EL (cell line): ENCODE measurements at places on chromosomes 3 and 15.

DNA sequence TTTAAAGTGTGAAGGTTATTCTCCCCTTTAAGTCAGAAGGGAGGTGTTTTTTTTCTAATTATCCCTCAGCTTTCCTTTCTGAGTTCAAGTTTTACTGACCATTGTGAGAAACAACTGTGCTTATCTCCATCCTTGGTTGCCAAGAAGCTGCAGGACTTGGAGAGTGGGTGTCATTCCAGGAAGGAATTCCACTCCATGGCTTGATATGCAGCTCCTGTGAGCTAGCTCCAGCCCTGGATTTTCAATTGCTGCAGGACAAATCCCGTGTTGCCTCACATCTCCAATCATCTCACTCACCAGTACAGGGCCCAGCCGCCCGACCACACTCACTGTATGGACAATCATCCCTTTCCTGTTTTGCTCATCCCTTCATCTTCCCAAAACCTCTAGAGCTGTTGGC is 122.5 kb downstream of the IGSF11 start:
- DNase-seq, result no peak

GRCh38 chr3:106117490-106117858 is 248.7 kb upstream of the CBLB start:
- DNase-seq, result no peak

DNA sequence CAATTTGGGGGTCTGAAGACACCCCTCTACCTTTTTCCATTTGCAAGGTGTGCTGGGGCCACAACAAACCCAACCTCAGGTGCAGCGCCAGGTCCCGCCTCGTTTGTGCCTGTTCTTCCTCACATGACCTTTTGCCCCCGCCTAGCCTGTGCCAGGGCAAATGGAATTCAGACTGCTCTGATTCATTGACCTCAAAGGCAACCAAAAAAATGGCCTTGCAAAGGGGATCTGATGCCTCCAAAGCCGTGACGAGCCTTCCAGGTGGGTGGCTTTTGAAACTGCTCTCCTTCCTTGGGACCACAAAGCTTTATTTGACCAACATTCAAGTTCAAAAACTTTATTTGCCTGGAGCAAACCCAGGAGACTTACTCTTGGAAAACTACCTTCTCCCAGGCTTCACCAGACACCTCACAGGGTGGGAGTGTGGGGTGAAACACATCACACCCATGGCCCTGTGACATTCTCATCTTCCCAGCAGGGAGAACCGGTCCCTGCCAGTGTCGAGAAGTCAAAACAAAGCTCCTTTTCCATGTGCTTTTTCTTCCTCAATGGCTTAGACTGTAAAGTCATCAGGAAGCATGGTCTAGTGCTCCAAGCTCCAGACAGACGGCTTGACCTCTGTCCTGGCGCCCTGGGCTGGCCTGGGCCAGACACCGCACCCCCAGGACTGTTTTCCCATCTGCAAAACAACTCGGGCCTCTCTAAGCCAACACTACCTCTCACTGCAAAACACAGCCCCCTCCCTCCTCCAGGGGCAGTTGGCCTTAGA is 103.9 kb upstream of the HES1 start:
- no peak for DNase-seq

DNA sequence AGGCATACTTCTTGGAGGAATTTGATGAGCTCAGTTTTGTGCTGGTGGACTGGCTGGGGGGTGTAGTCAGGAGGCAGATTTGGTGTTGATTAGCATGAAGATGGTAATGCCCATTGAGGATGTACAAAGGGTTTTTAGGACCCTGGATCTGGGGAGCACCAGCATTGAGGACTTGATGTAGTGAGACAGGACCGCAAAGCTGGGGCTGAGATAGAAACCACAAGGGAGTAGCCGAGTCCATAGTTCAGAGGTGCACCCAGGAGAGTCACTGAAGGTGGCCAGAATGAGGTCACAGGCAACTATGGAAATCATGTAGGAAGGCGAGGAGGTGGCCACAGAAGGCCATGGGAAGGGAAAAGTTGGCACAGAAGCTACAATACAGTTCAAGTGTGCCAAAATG is 2.7 kb upstream of the CDC25A start:
- DNase-seq, result no peak

DNA sequence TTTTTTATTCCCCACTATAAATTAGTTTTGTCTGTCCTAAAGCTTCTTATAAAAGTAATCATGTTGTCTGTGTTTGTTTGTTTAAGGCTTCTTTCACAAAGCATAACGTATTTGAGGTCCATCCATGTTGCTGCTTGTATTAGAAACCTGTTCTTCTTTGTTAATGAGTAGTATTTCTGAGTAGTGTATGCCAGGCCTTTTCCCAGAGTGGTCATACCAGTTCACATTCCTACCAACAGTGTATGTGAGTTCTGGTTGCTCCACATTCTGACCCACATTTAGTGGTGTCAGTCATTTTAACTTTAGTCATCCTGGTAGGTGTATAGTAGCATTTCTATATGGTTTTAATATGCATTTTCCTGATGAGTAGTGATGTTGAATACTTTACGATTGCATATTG is 98.6 kb downstream of the NEO1 start:
- DNase-seq, result no peak

- DNase-seq, result no peak
Measured at GRCh38 chr3:40939741-40940130, 259.6 kb upstream of the CTNNB1 start.

GRCh38 chr3:129971351-129972052 is 3.0 kb upstream of the TRH start:
- DNase-seq, result no peak

DNA sequence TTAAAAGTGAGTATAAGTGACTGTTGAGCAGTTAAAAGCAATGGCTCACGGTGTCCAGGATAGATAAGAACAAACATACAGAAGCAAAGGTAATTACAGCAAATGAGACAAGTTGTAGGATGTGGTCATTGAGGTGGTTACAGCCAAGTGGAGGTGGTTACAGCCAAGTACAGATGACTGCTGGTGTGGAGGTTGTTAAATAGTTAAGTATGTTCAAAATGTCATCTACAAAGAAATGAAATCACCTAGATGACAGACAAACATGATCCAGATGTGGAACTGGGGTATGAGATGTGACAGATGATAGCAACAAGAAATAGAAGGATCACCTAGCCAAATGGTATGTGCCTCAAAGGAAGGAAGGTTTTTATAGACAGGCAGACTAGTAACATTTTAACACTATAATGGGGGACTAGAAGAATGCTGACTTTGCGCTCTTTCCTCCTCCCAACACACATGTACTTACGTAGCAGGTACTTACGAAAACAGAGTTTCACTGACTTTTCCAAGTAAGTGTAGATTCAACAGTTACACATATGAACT is 6.8 kb upstream of the ANKRD28 start:
- no peak for DNase-seq

- no peak for DNase-seq
Measured at GRCh38 chr3:72181251-72181650, 396.3 kb upstream of the PROK2 start.

- DNase-seq, result no peak
Measured at GRCh38 chr3:71408903-71409302, 174.6 kb downstream of the FOXP1 start.

DNA sequence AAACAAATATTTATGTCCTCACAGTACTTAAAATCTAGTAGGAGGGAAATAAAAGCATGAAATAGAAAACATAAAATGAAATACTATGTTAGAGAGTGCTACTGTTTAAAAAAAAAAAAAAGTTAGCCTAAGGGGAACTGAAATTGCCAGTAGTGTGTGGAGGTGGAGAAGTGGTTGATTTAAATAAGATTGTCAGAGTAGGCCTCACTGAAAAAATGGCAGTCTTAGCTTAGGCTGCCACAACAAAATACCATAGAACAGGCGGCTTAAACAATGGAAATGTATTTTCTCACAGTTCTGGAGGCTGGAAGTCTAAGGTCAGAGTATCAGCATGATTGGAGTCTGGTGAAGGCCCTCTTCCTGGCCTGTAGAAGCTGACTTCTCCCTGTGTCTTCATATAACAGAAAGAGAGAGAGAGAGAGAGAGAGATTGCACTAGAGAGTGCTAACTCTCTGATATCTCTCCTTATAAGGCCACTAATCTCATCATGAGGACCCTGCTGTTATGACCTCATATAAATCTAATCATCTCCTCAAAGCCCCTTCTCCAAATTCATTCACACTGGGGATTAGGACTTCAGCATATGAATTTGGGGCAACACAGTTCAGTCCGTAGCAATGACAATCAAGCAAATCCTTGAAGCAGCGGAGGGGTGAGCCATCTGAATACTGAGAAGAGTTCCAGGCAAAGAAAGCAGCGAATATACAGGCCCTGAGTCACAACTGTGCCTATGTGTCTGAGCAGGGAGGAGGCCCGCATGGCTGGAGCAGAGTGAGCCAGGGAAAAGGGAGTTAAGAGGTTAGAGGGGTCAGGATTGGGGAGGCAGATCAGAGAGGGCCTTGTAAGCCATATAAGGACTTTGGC is 23.6 kb upstream of the LRRC34 start:
- DNase-seq, result peak; percentile 72

DNA sequence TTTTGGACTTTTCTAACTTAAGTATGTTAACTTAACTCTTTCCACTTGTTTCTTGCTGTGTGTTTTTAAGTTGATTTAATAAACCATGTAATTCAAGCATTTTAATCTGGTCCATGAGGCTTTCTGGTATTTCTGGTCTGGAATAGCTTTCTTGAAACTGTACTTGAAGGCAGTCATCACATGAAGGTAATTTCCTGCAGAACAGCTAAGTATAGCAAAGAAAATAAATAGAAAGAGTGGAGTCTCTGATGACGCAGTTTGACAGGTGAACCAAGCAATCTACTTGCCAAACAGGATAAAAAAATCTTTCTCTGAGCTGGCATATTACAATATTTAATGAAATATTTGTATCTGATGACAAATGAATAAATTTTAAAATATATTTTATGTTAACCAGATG is 74.9 kb downstream of the BTLA start:
- no peak for DNase-seq

GRCh38 chr15:42358141-42358540 is 1.2 kb upstream of the CAPN3 start:
- no peak for DNase-seq

GRCh38 chr3:158560979-158561378 is 10.0 kb upstream of the MLF1 start:
- no peak for DNase-seq

DNA sequence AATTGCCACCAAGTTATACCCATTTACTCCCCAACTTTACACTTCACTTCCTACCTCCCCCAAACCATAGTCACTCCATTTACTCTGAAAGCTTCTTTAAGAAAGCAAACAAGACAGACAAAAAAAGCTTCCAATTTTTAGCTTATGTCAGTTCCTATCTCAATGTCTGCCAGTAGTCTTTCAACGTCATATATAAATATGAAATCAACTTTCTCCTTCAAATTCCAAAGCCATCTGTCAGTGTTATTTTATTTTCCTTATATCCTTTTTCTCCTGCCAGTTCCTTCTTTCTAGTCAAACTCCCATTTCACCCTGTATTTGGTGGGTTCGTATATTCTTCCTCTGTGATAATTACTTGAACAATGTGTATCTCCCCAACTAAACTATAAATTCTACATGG is 85.8 kb upstream of the CMC1 start:
- no peak for DNase-seq

- no peak for DNase-seq
Measured at GRCh38 chr3:12994357-12994606, 78.9 kb downstream of the IQSEC1 start.

DNA sequence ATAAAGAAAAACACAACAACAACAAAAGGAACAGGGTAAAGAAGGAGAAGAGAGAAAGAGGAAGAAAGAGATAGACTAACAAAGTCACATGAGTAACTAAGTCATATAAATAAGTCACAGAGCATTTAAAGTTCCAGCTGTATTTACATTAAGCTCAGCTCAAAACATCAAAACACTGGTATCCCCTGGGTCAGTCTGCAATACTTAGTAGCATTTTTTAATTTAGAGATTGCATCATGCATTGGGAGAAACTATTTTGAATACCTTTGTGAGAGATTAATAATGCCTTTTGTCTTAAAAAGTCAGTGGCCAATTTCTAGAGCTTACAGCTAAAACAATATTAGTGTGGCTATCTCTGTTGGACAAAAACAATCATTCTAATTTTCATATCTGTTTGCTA is 78.4 kb downstream of the NEK10 start:
- no peak for DNase-seq

DNA sequence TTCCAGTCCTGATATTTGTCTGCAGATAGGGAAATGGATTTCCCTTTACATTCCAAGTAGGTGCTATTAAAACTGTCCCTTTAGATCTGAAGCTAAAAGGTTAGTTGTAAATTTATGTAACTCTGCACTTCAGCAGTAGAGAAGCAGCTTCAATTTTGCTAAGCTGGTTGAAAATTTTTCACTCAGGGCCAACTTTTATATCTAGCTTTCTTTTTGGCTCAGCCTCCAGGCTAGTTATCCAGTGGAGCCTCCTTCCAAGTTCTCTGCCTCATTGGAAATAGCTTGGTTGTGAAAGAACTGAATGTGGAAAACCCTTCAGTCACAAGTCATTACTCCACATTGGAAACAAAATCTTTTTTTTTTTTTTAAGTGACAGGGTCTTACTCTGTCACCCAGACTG is 8.2 kb upstream of the ZNF660 start:
- no peak for DNase-seq

- peak; percentile 9 for DNase-seq
Measured at GRCh38 chr3:109353057-109353456, 15.7 kb upstream of the DPPA4 start.

- peak; percentile 41 for DNase-seq
Measured at GRCh38 chr3:109023656-109024254, 70.1 kb upstream of the GUCA1C start.

DNA sequence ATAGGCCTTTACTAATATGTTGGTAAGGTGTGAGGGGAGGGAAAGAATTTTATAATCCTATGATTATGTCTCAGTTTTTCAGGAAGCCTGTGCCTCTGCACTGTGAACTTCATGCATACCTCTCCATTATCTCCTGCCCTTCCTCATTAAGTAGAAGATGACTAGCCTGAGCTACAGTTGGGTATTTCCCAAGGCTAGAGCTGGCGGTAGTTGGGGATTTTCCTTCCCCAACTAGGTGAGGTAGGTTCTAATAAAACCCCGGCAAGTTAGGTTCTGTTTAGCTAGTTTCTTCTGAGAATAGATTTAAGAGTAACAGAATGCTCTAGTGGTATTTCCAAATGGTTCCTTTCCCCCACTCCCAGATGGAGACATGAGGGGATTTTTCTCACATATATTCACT is 414.5 kb downstream of the GRM7 start:
- no peak for DNase-seq

GRCh38 chr15:84570164-84570735 is 30.6 kb upstream of the ZSCAN2 start:
- DNase-seq, result peak; percentile 41

DNA sequence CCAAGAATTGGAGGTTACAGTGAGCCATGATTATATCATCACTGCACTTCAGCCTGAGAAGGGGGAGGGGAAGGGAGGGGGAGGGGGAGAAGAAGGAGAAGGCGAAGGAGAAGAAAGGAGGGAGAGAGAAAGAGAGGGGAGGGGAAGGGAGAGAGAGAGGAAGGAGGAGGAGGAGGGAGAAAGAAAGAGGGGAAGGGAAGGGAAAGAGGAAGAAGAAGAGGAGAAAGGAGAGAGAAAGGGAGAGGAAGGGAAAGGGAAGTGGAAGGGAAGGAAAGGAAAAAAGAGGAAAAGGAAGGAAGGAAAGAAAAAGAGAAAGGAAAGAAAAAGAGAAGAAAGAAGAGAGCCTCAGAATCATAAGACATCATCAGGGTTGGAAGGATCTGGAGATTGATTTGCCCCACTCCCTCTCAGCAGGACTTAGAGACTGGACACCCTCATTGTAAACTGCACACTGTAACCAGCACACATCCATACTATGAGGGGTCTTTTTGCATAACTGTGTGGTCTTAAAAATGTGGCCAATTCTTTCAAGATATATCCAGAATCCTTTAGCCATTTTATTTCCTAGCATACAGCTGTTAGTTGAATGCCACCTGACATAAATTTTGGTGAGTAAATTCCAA is 130.9 kb downstream of the CMSS1 start:
- DNase-seq, result no peak

GRCh38 chr3:106071306-106071705 is 202.5 kb upstream of the CBLB start:
- no peak for DNase-seq
